ENCODE measurements at places on chromosomes 16 and 17. TPM values are rescaled to one million over a fixed set of nuclear protein-coding genes. Genes with fewer than 3 reads are reported as not detected.

The KRTAP9-8 gene
- not detected for total RNA-seq

The DLG4 gene
- 74.7 TPM for total RNA-seq

DNA sequence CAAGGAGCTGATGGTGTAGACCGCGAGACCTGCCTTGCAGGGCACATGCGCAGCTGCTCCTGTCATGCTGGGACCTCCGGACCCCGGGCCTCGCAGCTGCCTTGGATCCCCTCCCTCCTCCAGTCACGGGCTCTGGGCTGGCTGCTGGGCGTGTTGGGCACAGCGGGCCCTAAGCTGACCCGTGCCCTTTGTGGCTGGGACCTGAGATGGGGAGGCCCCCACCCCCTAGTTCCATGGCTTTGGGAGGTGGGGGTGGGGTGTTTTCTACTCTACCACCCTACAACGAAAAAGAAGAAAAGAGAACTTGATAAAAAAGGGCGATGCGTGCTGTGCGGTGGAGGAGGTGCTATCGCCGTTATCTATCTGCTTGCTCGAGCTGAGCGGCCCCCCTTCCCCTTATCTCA lies 14.5 kb downstream of the ZFPM1 start:
- no peaks in the 10 kb centered on the region for H3K36me3 ChIP-seq
- DNase-seq, result no peak
- H3K27ac ChIP-seq, result no peak overlapping the region
- H3K27me3 ChIP-seq, result no peaks in the 10 kb centered on the region
- H3K4me1 ChIP-seq, result no peaks in the 10 kb centered on the region

- H3K4me3 ChIP-seq, result no peak overlapping the region
- no peak for DNase-seq
- peaks cover 3% of the 10 kb centered on the region for H3K4me1 ChIP-seq
- H3K27me3 ChIP-seq, result no peaks in the 10 kb centered on the region
- peaks cover 70% of the 10 kb centered on the region for H3K36me3 ChIP-seq
- H3K27ac ChIP-seq, result no peak overlapping the region
These were observed 11.7 kb downstream of the DNAJA3 start for GRCh38 chr16:4437366-4437765.

All from A673 (cell line).